ENCODE measurements at places on chromosomes 7 and 10.
A peak's percentile ranks its signal among the peaks of the same experiment; 100 is the strongest.

DNA sequence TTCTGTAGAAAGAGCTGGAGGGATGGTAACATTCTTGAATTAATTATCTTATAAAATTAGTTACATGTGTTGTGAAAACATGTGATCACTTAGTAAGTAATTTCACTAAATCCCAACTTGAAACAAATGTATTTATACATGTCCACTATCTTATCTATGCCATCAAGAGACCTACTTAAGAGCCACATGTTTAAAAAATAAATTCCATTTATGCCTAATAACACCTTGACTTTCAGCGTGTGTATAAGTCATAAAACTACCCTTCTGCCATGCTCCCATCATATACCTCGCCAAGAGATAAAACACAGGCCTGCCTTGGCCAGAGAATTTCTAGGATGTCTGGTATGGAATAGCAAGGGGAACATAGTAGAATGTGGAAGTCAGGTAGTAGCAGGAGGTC is 37.3 kb downstream of the LIPJ start:
- DNase-seq, result no peak

- DNase-seq, result no peak
Measured at GRCh38 chr10:3350617-3351258, 178.2 kb upstream of the PITRM1 start.

DNA sequence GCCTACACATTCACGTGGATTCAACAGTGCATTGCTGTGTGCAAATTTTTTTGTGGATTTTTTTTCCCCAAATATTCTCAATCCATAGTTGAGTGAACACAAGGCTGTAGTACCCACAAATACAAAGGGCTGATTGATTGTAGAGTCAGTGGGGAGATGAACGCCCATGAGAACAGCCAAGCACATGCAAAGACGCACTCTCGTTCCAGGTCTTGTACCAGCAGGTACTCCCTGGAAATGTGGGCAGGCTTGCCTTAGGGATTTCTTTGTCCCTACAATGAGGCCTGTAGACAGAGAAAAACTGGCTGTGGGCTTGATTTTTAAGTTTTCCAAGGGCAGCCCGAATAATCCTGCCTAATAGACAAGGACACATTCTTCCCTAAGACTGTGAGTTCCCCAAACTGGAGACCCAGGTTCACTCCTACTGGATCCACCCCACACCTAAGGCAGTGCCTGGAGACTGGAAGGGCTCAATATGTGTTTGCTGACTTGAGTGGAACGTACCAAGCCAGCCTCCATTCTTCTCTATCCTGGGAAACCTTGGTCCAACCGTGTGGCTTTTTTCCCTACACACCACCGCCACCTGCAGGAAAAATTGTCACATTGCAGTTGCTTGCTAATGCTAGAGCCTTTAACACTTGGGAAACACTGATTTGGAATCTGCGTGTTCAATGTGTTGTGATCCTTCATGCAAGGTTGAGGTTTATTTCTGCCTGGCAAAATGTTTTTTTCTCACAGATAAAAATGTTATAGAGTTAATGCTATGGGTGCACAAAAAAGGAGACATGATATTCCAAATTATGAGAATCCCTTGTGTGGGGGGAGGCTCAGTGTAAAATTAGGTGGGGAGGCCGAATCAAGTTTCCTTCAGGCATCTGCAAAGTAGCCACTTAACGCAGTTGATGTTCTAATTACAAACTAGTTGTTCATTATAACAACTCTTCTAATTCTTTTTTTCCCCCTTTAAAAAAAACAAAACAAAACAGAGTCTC is 49.3 kb downstream of the PPP1R17 start:
- DNase-seq, result peak; percentile 14

- peak; percentile 4 for DNase-seq
Measured at GRCh38 chr10:128178302-128178958, 52.2 kb upstream of the MKI67 start.

- DNase-seq, result no peak
Measured at GRCh38 chr7:126806614-126807013, 446.1 kb downstream of the GRM8 start.

DNA sequence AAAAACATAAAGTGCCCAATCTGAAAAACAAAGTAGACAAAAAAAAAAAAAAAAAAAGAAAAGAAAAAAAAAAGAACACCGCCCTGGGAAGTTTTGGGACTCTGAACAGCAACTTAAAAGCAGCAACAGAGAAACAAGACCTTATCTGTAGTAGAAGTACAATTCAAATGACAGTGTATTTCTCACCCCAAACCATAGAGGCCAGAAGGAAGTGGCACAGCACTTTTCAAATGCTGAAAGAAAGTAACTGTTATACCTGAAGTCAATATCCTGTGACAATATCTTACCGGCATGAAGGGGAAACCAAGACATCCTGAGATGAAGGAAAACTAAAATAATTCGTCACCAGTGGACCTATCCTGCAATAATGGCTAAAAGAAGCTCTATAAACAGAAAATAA is 112.1 kb downstream of the DNAJC1 start:
- no peak for DNase-seq

Data from CMK (cell line).